ENCODE measurements at places on chromosomes 1 and 21. TPM values are rescaled to one million over a fixed set of nuclear protein-coding genes. Genes with fewer than 3 reads are reported as not detected.

The CRB1 gene
- 14.7 TPM for total RNA-seq

The FAM72B gene
- 2.8 TPM for total RNA-seq

The VHLL gene
- not detected for total RNA-seq

The OTUD7B gene
- 35.9 TPM for total RNA-seq

The KPRP gene
- not detected for total RNA-seq

The CLCA4 gene
- 0.10 TPM for total RNA-seq

DNA sequence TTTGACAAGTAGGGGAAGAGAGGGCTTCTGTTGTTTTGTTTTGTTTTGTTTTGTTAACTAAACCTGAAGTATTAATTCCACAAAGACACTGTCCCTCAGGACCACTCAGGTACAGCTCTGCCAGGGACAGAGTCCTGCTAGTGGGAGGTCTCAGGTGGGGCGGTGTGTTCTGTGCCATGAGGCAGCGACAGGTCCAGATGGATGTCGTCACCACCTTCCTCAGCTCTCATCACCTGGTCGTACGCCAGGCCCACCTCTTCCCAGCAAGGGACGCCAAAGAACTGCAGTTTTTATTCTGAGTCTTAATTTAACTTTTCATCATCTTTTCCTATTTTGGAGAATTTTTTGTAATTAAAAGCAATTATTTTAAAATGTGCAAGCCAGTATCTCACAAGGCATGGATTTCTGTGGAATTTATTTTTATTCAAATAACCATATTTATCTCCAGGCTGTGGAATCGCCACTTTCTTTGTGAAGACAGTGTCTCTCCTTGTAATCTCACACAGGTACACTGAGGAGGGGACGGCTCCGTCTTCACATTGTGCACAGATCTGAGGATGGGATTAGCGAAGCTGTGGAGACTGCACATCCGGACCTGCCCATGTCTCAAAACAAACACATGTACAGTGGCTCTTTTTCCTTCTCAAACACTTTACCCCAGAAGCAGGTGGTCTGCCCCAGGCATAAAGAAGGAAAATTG lies 62.5 kb downstream of the POFUT2 start:
- peaks cover 3% of the 10 kb centered on the region for H3K36me3 ChIP-seq
- H3K4me3 ChIP-seq, result no peak overlapping the region
- peaks cover 5% of the 10 kb centered on the region for H3K4me1 ChIP-seq

GRCh38 chr1:116448785-116449385 lies 75.8 kb downstream of the ATP1A1 start:
- H3K27me3 ChIP-seq, result no peaks in the 10 kb centered on the region
- no peaks in the 10 kb centered on the region for H3K36me3 ChIP-seq
- H3K4me1 ChIP-seq, result peaks cover 24% of the 10 kb centered on the region
- no peak for DNase-seq
- no peak overlapping the region for H3K27ac ChIP-seq

DNA sequence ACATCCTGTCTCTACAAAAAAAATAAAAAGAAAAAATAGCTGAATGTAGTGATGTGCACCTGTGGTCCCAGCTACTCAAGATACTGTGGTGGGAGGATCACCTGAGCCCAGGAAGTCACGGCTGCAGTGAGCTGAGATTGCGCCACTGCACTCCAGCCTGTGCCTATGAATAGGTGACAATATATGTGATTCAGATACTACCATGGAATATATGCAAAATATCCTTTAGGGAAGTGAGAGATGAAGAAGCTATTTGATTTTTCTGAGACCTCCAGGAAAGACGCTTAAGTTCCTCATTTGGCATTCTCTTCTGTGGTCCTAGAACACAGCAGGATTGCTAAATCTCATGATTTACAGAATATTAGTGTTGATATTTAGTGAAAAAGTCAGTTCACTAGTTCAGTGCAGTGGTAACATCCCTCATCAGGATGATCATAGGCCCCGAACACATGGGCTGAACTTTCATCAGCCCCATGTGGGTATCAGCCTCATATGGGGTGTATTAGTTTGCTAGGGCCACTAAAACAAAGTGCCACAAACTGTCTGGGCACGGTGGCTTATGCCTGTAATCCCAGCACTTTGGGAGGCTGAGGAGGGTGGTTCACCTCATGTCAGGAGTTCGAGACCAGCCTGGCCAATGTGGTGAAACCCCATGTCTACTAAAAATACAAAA lies 6.0 kb upstream of the VASH2 start:
- DNase-seq, result no peak
- H3K27ac ChIP-seq, result no peak overlapping the region
- H3K4me3 ChIP-seq, result no peak overlapping the region
- peaks cover 6% of the 10 kb centered on the region for H3K4me1 ChIP-seq
- H3K27me3 ChIP-seq, result peaks cover 3% of the 10 kb centered on the region

DNA sequence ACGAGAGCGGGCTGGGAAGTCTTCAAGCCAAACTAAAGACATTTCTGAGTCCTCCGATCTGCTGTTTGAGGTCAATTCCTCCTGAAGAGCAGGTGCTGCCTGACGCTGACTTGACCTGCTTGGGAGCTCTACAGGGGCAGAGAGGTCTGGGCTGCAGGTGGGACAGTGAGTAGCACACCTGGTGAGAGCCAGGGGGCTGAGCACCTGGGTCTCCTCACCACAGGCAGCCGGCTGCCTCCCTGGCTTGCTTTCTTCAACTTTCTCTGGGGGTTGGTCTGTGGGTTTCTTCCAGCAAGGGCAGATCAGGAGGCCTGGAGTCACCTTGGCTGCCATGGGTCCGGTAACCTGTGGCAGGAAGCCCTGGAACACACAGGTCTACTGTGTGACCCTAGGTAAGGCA lies 107.4 kb upstream of the EDN2 start:
- DNase-seq, result no peak
- H3K27ac ChIP-seq, result no peak overlapping the region
- no peak overlapping the region for H3K4me3 ChIP-seq
- H3K36me3 ChIP-seq, result no peaks in the 10 kb centered on the region
- no peaks in the 10 kb centered on the region for H3K27me3 ChIP-seq

DNA sequence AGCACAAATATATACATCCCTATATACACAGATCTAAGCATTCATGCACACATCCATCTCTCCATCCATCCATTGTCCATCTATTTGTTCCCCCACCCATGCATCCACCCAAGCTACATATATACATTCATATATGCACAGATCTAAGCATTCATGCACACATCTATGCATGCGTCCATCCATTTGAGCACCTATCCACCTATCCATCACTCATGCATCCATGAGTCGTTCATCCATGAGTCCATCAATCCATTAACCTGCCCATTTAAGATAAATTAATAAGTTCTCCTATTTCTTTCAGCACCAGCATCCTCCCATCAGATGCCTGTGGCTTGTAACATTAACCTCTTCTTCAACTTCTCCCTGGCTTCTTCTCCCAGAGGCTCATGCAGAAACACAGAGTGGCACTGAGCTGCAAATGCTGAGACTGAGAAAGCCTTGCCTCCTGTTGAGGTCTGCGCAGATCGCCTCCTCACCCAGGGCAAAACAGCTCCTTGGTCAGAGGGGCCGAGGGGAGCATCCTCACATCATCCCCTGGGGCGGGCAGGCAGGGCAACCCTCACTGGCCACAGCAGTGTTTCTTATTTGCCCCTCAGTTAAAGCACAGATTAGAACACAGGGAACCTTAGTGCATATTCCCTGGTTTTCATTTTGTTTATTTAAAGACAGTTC lies 17.4 kb upstream of the PDE9A start:
- no peaks in the 10 kb centered on the region for H3K36me3 ChIP-seq
- H3K27me3 ChIP-seq, result peaks cover 9% of the 10 kb centered on the region
- peaks cover 6% of the 10 kb centered on the region for H3K4me1 ChIP-seq
- no peak overlapping the region for H3K4me3 ChIP-seq
- DNase-seq, result no peak

DNA sequence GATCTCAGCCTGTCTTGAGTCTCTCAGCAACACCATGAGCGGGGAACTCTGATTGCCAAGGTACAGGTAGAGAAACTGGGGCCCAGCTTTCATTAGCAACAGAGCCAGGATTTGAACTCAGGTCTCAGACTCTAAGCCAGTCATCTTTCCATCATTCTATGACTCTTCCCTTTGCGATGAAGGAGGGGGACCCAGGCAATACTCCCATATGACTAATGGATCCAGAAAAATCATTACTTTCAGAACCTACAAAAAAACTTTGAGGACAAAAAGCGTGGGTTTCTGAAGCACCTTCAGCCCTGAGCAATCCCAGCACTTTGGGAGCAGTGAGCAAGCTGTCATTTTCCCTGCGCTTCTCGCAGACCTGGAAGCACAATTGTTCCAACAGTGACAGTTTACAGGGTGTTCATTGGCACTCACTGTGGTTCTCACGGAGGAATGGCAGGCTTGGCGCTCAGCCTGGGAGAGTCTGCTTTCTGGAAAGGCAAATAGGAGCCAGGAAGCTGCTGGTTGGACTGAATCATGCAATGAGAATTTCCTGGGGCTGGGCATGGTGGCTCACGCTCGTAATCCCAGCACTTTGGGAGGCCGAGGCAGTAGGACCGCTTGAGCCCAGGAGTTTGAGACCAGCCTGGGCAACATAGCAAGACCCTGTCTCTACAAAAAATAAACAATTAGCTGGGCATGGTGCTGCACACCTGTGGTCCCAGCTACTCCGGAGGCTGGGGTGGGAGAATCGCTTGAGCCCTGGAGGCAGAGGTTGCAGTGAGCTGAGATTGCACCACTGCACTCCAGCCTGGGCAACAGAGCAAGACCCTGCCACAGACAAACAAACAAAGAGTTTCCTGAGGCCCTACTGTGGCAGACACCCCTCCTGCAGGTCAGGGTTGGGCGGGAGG lies 40.1 kb downstream of the SLC2A7 start:
- H3K36me3 ChIP-seq, result no peaks in the 10 kb centered on the region
- H3K27me3 ChIP-seq, result no peaks in the 10 kb centered on the region
- DNase-seq, result no peak
- H3K4me1 ChIP-seq, result no peaks in the 10 kb centered on the region

DNA sequence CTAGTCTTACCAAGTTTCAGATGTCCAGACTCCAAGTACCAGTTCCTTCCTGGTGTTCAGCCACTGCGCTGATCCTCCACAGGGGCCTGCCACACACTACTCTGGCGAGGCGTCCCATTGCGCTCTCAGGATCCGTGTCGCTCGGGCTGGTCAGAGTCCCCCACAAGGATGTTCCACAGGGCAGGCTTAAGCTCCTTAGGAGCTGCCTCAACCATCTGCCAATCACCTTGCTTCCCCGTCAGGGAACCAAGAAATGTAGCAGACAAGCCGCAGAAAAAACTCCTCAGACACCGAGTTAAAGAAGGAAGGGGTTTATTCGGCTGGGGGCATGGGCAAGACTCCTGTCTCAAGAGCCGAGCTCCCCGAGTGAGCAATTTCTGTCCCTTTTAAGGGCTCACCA lies 9.8 kb downstream of the OR2W3 start:
- no peaks in the 10 kb centered on the region for H3K4me1 ChIP-seq
- H3K4me3 ChIP-seq, result no peak overlapping the region
- H3K27me3 ChIP-seq, result no peaks in the 10 kb centered on the region
- no peak for DNase-seq
- no peaks in the 10 kb centered on the region for H3K36me3 ChIP-seq

DNA sequence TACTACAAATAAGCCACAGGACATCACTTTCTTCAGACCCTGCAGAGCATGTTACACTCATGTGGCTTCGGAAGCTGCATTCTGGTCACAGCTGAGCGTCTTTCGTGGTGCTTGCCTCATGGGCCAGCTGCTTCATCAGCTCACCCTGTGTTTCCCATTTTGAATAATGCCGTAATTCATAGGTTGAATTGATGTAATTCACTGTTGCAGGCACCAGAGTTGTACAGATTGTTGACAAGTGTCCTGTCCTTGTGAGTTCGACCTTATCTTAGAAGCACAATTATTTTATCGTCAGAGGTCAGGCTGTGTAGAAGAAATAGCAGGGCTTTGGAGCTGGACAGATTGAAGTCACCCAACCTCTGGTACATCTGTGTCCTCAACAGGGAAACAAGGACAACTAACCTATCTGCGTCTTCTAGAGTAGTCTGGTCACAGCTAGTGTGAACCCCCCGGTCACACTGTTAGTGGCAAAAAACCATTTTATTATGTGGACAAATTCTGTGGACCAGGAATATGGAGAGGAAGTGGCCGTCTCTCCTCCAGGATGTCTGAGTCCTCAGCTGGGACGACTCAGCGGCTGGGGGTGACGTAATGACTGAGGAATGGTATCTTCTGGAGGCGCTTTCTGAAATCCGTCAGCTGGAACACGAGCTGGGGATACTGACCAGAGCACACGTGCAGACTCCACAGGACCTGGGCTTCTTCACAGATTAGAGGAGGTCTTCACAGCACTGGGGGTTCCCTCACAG lies 17.8 kb downstream of the PKNOX1 start:
- no peaks in the 10 kb centered on the region for H3K4me1 ChIP-seq
- no peak for DNase-seq
- no peak overlapping the region for H3K4me3 ChIP-seq
- no peaks in the 10 kb centered on the region for H3K36me3 ChIP-seq
- no peak overlapping the region for H3K27ac ChIP-seq

- no peaks in the 10 kb centered on the region for H3K36me3 ChIP-seq
- DNase-seq, result no peak
- peaks cover 36% of the 10 kb centered on the region for H3K27me3 ChIP-seq
- peaks cover 3% of the 10 kb centered on the region for H3K4me1 ChIP-seq
- no peak overlapping the region for H3K27ac ChIP-seq
These were observed 2.9 kb upstream of the KIF17 start for GRCh38 chr1:20720631-20721091.

GRCh38 chr21:31459457-31459856 lies 115.4 kb upstream of the TIAM1 start:
- no peak overlapping the region for H3K4me3 ChIP-seq
- no peak for DNase-seq
- H3K4me1 ChIP-seq, result peaks cover 5% of the 10 kb centered on the region
- H3K27ac ChIP-seq, result no peak overlapping the region

GRCh38 chr1:28323720-28324119 lies 5.1 kb upstream of the MED18 start:
- H3K36me3 ChIP-seq, result no peaks in the 10 kb centered on the region
- DNase-seq, result no peak
- H3K4me1 ChIP-seq, result peaks cover 3% of the 10 kb centered on the region
- no peak overlapping the region for H3K27ac ChIP-seq
- no peaks in the 10 kb centered on the region for H3K27me3 ChIP-seq
- H3K4me3 ChIP-seq, result no peak overlapping the region

DNA sequence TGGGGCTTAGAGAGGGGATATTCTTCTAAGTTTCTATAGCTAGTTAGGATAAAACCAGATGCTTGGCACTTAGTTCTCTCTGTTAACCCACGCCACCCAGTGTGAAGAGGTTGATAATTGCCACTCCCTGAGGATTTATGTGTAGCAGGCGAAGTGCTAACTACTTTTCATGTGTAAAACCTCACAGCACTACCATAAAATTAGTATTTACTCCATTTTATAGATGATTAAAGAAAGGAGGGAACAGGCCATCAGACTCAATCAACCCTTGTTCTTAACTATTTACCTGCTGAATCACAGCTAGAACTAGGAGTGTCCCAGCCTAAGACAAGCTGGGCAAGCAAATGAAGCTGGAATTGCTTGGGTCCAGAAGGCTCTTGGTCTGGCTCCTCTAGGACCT lies 8.9 kb downstream of the LIN28A start:
- H3K4me1 ChIP-seq, result peaks cover 19% of the 10 kb centered on the region
- no peak overlapping the region for H3K4me3 ChIP-seq
- H3K36me3 ChIP-seq, result no peaks in the 10 kb centered on the region
- H3K27ac ChIP-seq, result peak overlapping the region; percentile 51
- H3K27me3 ChIP-seq, result peaks cover 9% of the 10 kb centered on the region

GRCh38 chr21:32414579-32415358 lies 2.3 kb downstream of the EVA1C start:
- no peak for DNase-seq
- H3K27ac ChIP-seq, result no peak overlapping the region
- H3K4me3 ChIP-seq, result peak overlapping the region; percentile 36
- no peaks in the 10 kb centered on the region for H3K36me3 ChIP-seq

Measured in type B pancreatic cell (in vitro differentiated cells).